ENCODE measurements at places on chromosomes 5 and 9.

- DNase-seq: peak; percentile 29
Observed at GRCh38 chr9:98899408-98900056, 44.2 kb upstream of the COL15A1 start.

DNA sequence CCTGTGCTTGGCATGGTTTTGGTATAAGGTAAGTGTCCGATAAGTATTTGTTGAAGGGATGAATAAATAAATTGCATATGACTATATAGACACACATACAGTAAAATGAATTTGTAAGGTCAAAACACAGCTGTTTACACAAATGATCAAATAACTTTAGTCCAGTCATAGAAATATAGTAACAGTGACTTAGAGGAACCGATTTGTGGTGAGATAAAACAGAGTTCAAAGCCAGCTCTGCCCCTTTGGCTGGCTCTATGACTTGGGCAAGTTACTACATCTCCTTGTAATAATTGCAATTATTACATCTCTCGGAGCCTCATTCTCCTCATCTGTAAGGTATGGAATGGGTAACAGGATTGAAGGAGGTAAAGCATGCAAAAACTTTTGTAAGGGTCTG is 384.0 kb downstream of the PLK2 start:
- DNase-seq: no peak

DNA sequence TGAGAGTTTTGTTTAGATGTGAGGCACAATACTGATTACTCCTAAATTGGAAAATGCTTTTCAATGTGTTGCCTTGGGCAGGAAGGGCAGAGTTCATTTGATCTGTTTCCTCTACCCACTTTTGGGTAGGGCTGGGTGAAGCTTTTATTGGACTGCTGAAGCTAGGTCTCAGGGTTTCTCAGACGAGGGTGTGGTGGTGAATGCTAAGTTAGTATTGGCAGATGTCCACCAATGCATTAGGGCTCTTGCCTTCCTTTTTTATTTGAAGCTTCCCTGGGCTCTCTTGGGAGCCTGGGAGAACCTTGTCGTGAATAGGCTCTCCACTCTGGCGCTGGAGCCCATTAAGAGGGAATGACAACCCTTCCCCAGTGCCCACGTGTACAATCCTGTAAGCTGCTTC is 23.1 kb downstream of the SPTAN1 start:
- DNase-seq: no peak

DNA sequence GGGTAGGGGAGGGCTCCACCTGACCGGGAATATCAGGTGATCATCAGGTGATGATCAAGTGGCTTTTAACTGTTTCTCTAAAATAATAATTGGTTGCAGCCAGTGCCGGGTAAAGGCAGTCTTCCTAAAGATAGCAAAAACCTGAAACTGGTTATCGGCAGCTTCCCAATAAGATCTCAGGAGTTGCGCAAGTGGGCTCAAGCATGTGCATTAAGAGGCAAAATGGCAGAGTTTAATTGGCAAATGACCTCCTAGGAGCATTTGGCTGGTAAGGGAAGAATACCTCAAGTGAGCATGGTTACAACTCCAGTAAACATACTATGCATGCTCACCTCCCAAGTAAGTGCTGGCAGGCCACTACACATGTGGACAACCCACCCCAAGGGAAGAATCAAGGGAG is 4.2 kb downstream of the C1QTNF3 start:
- no peak for DNase-seq

DNA sequence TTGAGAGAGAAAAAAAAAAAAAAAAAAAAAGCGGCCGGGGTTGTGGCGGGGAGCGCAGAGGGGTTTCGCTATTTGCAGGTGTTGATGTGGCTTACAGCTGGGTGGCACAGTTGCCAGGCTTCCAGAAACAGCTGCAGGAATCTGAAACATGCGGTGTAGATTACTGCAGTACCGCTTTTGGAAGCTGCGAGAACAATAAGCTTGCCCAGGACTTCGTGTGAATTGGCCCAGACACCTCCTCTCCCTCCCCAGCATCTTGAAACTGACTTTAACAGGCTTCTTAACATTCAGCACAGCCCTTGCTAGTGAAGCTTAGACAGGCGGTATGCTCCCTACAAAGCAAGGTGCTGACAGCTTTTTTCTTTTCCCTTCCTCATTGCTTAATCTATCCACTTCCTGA is 104.0 kb downstream of the ATP10B start:
- DNase-seq: no peak

DNA sequence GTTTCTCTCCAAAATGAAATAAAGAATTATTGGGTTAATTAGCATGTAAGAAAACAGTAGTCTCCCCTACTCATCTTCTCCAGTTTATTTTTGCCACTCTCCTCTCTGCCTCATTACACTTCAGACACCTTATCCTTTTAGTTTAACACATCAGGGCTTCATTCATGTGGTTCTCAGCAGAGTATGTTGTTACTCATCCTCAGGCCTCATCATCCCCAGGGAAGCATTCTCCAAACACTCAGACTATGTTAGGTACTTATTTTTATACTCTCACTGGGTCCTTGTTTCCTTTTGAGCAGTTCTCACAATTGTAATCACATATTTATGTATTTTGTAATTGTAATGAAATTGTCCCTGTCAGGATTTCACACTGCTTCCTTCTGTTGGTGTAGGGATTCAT is 470.5 kb downstream of the PDE4D start:
- no peak for DNase-seq

DNA sequence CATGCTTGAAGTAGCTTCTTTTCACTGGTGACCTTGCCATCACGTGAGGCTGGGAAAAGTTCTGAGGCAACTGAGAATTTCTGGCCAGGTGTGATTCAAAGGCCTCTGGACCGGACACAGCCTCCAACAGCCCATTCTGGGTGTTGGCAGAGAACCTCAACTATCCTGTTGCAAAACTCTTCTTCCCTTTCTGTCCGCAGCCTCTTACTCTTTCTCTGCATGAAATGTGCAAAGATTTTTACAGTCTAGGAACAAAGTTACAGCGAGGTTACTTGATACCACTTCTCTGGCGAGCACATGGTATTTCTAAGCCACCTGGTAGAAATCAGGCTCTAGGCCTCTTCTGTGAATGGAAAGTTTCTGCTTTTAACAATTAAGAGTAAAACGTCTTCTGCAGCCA is 79.2 kb downstream of the FREM1 start:
- no peak for DNase-seq

GRCh38 chr5:85545129-85545528 is 1072.6 kb upstream of the COX7C start:
- no peak for DNase-seq

DNA sequence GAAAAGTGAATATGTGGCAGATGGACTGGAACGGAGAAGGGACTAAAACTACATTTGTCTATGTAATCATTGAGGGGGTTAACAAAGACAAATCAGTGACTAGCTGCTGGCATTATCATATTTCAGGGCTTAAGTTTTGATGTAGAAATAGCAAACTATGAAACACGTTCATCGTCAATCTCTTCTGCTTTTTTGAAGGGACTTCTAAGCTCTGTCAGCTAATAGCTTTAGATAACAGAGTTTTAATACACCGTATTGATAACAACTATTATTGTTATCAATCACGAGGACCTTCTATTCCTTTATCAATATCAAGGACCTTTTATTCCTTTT is 38.9 kb upstream of the MRPS30 start:
- no peak for DNase-seq

DNA sequence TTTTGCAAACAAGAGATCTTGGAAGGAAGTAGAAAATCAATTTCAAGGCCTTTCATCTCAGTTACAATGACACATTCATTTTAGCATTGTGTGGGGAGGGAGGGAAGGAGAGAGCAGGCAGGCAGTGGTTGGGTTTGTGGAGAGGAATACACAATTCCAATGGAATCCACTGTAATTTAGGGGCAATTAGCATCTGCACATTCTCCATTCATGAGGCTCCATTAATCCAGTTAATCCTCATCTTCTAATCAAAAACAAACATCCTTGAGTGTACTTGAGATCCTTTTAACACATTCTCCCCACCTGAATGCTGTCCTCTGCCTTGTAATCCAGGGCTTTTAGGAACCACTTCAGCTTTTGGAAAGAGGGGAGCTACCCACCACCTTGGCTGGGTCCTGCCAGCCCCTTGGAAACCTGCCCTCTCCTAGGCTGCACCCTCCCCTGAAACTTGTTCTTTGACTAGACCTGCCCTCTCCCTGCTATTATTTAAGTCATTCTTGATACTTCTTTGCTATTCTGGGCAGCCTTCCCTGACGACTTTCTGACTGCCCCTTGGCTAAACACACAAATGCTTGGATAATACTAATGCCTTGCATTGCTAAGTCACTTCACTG is 271.2 kb downstream of the SLIT3 start:
- no peak for DNase-seq
